A673 (cell line): ENCODE measurements at places on chromosomes 7 and 10. TPM values are rescaled to one million over a fixed set of nuclear protein-coding genes. Genes with fewer than 3 reads are reported as not detected.

- no peak for DNase-seq
These were observed 548.3 kb downstream of the DNAJB6 start for GRCh38 chr7:157885140-157885539.

DNA sequence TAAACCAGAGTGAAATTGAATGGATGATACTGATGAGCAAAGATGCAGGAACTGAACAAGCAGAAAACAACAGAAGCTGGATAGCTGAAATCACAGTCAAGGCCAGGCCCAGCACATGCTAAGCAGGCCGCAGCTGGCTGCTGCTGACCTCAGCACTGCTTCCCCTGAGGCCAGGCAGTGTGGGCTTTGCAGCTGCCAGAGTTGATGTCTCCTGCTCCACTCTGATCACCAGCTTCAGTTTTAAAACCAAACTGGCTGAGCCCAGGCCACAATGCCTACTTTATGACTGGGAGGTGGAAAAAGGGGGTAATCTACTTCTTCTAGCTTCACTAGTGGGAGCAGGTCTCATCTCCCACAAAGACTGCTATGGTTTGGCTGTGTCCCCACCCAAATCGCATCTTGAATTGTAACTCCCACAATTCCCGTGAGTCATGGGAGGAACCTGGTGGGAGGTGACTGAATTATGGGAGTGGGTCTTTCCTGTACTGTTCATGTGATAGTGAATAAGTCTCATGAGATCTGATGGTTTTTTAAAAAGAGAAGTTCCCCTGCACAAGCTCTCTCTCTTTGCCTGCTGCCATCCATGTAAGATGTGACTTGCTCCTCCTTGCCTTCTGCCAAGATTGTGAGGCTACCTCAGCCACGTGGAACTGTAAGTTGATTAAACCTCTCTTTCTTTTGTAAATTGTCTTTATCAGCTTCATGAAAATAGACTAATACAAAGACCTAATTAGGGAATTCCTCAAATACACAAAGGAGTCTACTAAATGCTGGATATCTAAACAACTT, 136.4 kb upstream of the ITGB1 start:
- DNase-seq, result no peak

DNA sequence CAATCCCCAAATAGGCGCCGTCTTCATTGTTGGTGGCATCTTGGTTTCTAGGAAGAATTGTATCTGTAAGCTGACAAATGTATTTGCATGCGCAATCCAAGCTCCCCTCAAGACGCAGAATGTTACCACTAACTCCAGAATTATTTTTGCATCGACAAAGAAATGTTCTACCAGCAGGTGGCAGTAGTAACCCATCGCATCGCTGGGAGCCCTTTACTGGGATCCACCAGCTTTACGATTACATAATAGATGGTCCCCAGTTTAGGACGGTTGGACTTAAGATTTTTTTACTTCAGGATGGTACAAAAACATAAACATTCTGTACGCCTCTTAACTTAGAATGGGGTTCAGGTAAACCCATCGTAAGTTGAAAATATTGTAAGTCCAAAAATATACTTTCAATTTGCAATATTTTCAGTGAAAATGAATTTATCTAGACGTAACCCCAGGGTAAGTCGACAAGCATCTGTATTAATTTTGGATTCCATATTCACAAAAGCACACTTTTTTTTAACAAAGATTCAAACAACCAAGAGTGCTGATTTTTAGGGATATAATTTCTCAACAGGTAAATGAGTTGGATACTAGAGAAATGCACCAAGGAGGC, 114.0 kb upstream of the COBL start:
- peak; percentile 50 for DNase-seq

DNA sequence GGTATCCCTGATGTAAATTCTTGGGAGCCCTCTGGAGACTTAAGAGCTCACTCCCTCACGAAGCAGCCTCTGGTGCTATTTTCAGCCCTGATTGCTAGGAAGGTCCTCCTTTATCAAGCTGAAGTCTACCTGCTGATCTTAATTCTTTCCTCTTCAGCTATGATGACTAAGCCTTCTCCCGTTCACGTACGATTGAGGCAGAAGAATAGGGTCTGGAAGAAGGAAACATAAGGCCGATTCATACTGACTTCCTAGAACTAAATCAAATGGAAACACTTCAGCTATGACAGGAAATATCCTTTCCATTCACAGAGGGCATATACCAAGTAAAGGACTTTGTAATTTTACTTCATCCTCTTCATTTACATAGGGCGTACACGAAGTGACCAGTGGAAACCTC, 107.0 kb downstream of the CPXM2 start:
- DNase-seq, result no peak

DNA sequence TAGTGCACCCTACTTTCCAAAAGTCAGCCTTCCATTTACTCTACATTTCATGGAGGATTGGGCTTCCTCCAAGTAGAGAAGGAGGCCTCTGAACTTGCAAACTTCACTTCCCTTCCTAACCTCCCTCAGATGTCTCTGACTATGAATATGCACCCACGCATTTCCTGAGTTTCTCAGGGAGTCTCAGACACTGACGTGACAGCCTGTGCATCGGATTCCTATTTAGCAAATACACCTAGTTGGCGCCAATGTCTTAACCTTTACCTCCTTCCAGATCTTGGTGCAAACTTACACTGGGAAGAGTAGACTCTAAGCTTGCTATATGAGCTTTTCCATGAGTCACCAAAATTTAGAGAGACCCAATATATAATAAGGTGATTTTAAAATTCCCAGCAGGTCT, 920.1 kb upstream of the AUTS2 start:
- peak; percentile 84 for DNase-seq

DNA sequence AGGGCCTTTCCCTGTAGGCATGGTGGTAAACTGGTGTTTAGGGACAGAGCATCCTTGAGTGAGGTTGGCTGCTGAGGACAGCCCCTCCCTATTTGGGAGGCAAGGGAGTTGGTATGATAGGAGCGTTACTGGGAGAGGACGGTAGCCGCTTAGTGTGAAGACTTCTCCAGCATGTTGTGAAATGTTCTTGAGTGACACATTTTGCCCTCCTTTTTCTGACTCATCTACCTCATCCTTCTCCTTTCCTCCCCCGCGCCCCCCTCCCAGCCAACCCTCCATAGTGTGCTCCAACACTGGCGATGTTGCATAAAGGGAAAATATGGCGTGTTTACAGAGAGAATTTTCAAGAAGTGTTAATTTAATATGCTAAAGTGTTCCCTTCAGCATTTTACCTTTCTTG, 645.0 kb upstream of the GALNT17 start:
- DNase-seq, result no peak

DNA sequence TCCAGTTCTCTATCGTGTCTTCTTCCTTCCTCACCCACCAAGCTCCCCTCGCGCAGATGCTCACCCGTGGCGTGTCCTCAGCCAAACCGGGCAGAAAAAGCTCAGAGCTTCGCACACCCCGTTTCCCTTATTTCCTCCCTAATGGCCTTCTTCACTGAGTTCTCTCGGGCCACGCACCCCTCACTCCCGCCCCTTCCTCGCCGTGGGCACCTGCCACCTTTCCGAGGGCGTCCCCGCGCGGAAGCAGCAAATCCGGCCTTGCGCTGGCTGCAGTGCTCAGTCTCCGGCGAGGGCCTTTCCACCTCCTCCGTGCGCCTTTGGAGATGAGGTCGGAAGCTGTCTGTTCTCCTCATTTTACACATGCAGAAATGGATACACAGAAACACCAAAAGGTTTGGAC, 12.4 kb upstream of the CALML3 start:
- no peak for DNase-seq

Gene PPP1R17
- not detected in 2 replicates for total RNA-seq

Gene THSD7A
- 0.55 and 0.64 TPM in 2 replicates for total RNA-seq

Gene ADD3
- 80.5 and 82.9 TPM in 2 replicates for total RNA-seq
